ENCODE measurements at places on chromosomes 7 and 10.

DNA sequence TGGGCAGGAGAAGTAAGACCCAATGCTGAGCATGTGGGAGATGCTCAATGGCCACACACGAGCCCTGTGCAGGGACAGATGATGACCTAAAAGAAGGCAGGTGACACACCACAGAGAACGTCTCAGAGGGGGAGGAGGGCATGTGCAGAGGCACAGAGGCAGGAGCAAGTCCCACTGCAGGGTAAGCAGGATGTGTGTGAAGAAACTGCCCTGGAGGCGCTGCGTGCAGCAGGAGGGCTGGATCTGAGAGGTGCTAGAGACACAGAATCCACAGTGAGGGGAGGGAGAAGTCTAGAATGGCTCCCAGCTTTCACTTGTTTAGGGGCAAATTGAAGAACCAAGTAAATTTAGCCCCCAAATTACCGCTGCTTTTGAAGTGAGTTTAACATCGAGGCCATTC lies 14.9 kb downstream of the DYDC2 start:
- no peak for DNase-seq

DNA sequence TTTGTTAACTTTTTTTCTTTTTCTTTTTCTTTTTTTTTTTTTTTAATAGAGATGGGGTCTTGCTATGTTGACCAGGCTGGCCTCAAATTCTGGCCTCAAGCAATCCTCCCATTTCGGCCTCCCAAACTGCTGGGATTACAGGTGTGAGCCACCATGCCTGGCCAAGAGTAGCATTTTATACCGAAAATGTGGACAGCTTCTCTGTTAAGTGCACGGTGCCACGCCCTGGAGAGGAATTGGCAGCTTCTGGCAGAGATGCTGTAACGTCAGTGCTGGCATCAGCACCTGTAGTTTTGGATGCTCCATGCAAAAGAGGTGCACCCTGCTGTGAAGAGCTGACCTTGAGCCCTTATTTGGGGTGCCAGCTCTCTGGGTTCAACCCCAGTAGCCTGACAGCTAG lies 18.2 kb downstream of the IL15RA start:
- DNase-seq: no peak

GRCh38 chr7:142595816-142596516 lies 153.3 kb upstream of the PRSS1 start:
- no peak for DNase-seq

DNA sequence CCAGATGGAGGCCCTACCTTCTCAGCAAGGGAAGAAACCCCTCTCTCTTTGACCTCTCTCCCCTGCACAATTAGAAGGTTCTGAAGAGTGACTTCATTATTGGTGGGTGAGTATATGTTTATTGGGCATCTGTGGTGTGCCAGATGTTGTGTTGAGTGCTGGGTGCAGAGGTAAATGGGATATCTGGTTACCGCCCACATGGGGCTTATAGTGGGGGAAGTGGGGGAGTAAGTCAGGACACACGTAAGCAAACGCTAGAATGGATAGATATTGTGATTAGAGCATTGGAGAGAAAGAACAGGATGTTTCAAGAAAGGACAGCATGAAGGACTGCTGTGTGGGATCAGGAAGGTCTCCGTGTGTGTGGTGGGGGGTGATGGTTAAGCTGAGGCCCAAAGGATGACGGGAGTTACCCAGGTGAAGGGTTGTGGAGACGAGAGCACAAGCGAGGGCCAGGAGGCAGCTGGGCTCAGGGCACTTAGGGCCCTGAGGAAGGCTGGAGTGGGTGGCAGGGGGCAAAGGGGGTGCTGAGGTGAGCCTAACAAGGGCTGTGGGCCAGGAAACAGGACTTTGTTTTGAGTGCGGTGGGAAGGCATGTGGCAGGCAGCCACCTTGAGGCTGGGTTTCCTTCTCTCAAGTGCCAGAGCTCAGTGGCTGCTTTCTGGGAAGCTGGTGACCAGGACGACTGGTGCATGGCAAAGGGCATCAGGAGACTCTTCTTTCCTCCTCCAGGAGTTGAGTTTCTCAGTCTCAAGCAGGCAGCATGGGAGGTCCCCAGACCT lies 299.9 kb downstream of the RPS24 start:
- no peak for DNase-seq

DNA sequence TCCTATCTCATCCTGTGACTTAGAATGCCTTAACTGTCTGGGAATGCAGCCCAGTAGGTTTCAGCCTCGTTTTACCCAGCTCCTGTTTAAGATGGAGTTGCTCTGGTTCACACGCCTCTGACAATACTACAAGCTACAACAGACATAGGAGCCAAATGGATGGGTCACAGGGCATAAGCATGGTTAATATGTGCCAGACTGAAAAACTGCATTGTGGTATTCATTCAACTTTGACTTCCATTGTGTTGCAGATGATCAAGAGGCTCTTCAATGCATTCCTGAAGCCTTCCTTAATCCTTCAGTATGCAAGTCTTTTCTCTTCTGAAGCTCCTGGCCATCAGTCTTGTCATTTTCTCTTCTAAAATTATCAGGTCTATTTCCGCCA lies 20.3 kb upstream of the RNF32 start:
- no peak for DNase-seq

DNA sequence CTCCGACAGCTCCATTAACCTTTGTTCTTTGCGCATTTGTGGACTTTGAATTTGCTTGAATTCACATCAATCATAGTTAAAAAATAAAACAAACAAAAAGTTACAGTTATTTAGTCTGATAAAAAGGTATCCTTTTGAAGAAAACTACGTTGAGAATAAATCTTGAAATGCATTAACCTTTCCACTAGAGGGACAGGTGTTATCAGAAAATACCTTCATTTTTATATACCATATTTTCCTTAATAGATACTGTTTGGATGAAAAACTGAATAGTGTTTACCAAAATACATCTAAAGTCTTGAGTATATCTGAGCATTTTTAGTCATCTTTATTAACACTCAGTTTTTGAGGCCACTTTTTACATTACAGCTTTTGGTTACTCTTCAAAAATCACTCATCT lies 371.9 kb downstream of the ZWINT start:
- no peak for DNase-seq

DNA sequence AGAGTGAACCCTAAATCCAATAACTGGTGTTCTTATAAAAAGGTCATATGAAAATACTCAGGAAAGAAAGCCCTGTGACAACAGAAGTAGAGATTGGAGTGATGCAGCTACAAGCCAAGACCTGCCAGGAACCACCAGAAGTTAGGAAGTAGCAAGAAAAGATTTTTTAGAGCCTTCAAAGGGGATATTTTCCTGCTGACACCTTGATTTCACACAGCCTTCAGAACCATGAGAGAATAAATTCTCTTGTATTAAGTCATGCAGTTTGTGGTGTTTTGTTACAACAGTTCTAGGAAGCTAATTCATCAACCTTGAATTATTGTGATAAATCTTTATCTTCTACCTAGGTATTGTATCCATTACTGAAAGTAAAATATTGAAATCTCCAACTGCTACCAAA lies 81.0 kb downstream of the HYCC1 start:
- DNase-seq: no peak

- DNase-seq: no peak
These were observed 101.3 kb downstream of the TWIST1 start for GRCh38 chr7:19016140-19016539.

DNA sequence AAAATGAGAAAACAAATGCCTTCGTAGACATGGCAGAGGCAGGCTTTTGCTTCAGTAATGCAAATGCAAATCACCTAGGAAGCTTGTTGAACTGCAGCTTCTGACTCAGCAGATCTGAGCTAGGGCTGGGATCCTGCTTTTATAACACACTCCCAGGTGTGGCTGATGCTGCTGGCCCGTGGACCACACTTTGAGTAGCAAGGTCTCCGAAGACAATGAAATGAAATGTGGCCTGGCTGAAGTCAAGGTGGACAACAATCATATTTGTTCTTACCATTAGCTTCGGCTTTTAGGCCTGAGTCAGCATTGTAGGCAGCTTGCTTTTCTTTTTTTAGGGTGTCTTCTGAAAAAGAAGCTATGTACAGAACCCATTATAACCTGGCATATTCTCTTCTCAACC lies 26.3 kb downstream of the COL17A1 start:
- no peak for DNase-seq
